ENCODE measurements at places on chromosomes 5 and 9.

DNA sequence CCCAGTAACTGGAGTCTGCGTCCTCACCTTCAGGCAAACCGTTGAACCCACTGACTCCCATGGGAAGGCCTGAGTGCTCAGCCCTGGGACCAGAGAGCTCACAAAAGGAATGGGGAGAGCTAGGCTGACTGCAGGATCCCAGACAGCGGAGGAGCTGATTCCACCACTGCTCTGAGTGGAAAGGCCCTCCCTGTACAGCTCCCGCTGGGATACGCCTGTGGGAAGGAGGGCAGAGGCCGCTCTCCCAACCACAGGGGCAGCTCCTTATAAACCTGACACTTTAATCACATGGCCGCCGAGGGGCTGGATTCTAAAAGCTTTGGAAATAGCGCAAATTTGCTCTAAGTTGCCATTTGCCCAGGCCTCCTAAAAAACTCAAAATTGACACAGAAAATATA is 37.1 kb downstream of the DBH start:
- DNase-seq = no peak

GRCh38 chr9:84123648-84124406 is 143.2 kb downstream of the RMI1 start:
- DNase-seq = no peak

- DNase-seq = no peak
Observed at GRCh38 chr9:114002986-114003350, 75.1 kb downstream of the AMBP start.

DNA sequence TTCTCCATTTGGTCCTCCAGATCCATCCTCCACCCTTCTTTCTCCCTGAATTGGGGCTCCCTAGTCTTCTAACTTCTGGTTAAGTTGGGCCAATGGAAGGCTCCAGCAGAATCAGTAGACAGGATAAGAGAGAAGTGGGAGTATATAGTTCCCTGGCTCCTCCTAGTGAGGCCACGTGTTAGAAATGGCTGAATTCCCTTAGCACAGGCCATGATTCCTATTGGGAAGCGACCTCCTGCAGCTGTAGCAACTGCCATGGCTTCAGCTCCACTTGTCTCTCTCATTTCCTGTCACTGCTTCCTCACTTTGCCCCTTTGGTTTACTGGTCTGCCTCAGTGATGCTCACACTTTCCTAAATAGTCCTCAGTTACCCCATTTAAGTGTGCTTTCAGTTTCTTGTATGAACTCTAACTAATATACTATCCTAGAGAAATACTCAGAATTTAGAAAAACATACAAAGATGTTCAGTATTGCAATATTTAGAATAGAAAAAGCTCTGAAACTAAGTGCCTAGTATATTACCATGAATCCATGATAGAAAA is 104.8 kb upstream of the SMARCA2 start:
- DNase-seq = no peak

Measured in stimulated activated CD8-positive, alpha-beta memory T cell treated with anti-CD3 and anti-CD28 coated beads, Interleukin-4, amount 100 ng/mL, for 4 hours (primary cell).